ENCODE measurements at places on chromosomes 5 and 9. TPM values are rescaled to one million over a fixed set of nuclear protein-coding genes. Genes with fewer than 3 reads are reported as not detected.

DNA sequence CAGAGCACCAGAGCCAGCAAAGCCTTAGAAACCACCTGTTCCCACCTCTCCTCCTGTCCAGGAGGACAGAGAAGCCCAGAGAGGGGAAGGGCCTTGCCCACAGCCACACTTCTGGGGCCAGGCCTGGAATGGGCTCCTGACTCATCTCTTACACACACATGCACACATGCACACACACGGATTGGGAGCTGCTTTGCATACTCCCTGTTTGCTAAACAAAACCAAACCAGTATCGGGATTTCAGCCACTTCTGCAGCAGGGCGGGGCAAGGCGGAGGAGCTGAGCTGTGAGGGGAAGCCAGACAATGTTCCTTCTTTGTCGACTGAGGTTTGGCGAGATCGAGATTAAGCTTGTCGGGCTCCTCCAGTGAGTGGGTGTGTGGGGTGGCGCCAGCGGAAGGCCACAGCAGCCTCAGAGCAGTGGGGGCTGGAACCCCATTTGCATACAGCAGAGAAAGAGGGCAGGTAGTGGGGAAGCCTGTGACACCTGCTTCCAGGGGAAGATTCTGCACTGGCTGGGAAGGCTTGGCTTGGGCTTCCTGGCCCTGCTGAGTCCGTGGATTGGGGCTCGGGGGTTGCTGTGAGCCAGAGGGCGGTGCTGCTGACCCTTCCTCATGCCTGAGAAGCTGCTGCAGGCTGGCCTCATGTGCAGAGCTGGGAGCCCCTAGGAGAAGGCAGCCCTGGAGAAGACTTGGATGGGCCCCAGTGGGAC is 16.1 kb downstream of the GFI1B start:
- no peak for DNase-seq

- DNase-seq: no peak
These were observed 56.4 kb upstream of the GLIS3 start for GRCh38 chr9:4356306-4356705.

DNA sequence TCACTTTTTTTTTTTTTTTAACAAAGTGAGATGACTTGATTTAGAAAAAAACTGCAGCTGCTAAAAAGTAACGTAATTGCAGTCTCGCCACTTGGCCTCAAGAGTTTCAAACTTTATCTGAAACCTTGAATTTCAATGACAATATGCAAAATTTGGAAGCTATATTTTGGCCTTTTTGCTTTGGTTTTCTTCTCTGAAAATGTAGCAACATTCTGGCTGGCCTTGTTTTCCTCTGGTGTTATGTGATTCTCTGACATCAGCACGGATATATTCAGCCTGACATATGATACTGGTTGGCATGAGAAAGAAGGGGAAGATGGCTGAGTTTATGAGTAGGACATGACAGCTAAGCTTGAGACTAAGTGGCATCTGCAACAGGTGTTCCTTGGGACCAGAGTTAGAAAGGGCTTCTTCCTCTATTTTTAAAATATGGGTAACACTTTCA is 136.5 kb downstream of the MEF2C start:
- no peak for DNase-seq

Gene CYLC2
- total RNA-seq: not detected

DNA sequence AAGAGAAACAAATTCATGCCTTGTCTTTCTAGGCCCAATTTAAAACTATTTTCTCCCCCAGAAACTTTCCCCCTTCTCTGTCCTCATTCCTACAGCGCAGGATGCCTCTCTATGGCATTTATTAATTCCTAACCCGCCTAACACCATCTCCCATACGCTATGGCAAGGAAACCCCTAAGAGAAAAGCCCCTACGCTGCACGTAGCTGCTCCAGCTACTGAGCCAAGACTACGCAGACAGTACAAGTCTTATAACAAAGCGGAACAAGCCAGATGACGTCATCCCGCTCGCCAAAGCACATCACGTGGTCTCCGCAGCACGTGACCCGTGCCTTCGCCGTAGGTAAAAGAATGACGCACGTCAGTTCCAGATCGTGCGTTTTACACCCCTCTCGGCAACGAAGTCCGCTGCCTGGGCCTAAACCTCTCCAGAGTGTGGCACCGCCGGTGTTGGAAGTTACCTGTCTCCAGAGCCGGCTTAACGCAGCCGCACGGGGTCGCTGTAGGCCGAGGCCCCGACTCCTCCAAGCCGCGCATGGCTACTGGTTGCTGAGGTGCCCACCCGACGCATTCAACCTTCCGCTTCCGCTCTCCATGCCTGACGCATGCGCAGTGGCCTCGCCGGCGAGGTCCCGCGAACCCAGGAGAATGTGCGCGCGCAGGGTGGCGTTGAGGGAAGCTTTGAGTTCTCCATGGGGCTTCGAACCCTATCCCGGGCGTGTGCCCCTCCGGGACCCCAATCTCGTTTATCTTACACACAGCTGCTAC is at the start of gene TRMO:
Gene TRMO (minus strand): TSS at position 542 of the 766 bp plus-strand sequence. CDS start 7 bp downstream, at position 535.
- DNase-seq: peak; percentile 99

Gene PCDHGA3
- total RNA-seq: 8.2 TPM

Gene FST
- 5.9 TPM for total RNA-seq

- DNase-seq: no peak
These were observed 16.2 kb upstream of the PAIP1 start for GRCh38 chr5:43573058-43573457.

Gene DCTN4
- total RNA-seq: 56.2 TPM

Gene CDC20B
- total RNA-seq: not detected

DNA sequence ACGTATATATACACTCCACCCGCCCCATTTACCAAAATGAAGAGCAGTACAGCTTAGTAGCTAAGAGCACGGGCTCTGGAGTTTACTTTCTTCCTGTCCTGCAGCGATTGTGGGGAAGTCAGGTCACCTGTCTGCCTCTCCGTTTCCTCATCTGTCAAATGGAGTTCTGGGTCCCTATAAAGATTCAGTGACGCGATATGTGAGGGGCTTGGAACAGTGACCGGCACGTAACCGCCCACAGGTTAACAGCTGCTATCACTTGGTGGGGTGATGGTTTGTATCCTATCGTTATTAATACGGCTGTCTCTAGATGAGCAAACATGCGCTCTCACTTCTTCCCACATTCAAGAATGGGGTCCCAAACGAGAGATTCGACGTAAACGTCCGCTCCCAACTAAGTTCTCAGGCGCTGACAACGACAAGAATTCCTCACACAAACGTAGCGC is 426 bp downstream of the FAM114A2 start:
- DNase-seq: peak; percentile 16

Gene FBXL7
- 26.6 TPM for total RNA-seq
